ENCODE measurements at places on chromosomes 3 and 15. TPM values are rescaled to one million over a fixed set of nuclear protein-coding genes. Genes with fewer than 3 reads are reported as not detected.

The GASK1A gene
- total RNA-seq = 4.3 TPM

The MNS1 gene
- 0.27 TPM for total RNA-seq

The SLC27A2 gene
- total RNA-seq = 4.0 TPM

The ATP10A gene
- total RNA-seq = 0.81 TPM

The ZNF860 gene
- 2.5 TPM for total RNA-seq

The RNU5B-1 gene
- total RNA-seq = 20.8 TPM

The CMTM7 gene
- 8.9 TPM for total RNA-seq

The PRTG gene
- 51.6 TPM for total RNA-seq

The SLC2A2 gene
- total RNA-seq = 0.48 TPM

The ATP13A5 gene
- total RNA-seq = not detected

- no peaks in the 10 kb centered on the region for H3K27me3 ChIP-seq
- no peak for DNase-seq
- no peak overlapping the region for H3K4me3 ChIP-seq
- no peaks in the 10 kb centered on the region for H3K36me3 ChIP-seq
- peaks cover 7% of the 10 kb centered on the region for H3K4me1 ChIP-seq
These were observed 374.9 kb upstream of the TGFBR2 start for GRCh38 chr3:30231277-30232141.

DNA sequence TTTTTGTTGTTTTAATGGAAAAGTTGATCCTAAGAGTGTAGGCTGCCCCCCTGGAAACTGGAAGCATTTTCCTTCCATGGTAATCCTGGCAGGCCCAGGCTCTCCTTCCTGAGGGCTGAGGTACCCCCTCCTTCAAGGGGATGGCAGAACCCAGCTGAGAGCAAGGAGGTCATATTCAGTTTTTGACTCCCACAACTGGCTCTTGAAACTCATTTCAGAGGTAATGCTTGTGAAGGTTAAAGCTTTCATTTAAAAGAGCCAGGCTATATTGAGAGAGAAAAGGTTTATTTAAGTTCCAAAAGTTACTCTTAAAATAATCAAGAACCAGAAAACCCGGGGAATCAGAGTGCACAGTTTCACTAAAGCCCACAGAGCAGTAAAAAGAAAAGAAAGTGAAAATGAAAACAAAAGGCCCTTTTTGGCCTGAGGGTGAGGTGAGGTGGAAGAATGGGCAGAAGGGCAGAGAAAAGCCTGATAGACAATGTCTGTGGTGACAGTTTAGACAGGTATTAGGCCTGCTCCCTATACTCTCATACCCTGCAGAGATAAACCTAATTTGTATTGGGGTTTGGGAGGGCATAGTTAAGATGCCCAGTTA lies 47.0 kb upstream of the RBP1 start:
- peaks cover 4% of the 10 kb centered on the region for H3K27me3 ChIP-seq
- no peak overlapping the region for H3K4me3 ChIP-seq

DNA sequence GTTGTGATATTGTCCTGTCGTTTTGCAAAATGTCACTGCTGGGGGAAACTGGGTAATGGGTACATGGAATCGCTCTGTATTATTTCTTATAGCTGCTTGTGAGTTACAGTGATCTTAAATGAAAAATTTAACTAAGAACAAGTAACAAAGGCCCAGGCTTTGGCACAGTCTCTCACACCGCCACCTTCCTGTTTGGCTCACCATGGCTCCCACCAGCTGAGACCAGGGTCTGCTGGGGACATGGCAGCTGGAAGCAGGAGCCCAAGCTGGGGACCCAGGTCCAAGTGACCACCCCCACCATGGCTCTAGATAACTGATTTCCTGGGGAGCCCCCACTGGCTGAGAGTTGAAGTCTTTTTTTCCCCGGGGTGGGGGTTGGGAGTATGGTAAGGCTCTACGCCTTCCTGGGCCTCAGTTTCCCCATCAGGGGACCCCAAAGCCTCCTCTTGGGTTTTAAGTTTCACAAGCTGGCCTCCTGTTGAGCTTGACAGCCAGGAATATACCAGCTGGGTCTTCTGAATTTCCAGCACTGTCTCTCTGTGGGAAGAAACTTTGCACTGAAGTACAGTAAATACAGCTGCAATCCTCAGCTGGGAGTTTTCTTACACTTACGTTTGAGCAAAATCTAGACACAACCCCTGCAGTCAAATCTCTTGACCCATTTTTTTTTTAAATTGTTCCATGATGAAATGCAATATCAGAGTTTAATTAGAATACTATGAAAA lies 26.1 kb downstream of the ABTB1 start:
- no peak overlapping the region for H3K27ac ChIP-seq
- DNase-seq = no peak
- no peaks in the 10 kb centered on the region for H3K27me3 ChIP-seq
- H3K36me3 ChIP-seq = no peaks in the 10 kb centered on the region
- H3K4me1 ChIP-seq = no peaks in the 10 kb centered on the region

GRCh38 chr3:49173116-49173791 lies 1.9 kb downstream of the KLHDC8B start:
- DNase-seq = peak; percentile 81
- H3K4me1 ChIP-seq = peaks cover 16% of the 10 kb centered on the region
- peak overlapping the region; percentile 98 for H3K27ac ChIP-seq
- H3K27me3 ChIP-seq = no peaks in the 10 kb centered on the region
- peaks cover 26% of the 10 kb centered on the region for H3K36me3 ChIP-seq

DNA sequence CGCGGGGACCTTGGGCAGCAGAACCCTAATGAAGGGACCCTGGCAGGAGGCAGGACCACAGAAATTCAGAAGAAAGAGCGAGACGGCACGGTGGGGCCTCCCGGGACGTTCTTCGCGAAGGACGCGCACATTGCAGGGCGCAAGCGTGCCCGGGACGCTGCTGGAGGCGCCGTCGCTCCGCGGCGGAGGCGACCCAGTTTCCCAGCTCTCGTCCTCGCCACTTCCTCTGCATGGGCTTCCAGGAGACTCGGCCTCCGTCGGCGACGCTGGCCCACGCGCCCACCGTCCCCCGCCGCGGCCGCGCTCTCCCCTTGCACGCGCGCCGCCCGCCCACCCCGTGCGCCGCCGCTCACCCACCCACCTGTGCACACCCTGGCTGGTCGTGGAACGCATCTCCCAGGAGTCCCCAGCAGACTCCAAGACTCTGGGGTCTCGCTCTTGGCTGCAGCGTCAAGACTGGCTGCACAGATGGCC lies 31.8 kb upstream of the SMAD3 start:
- H3K4me1 ChIP-seq = peaks cover 5% of the 10 kb centered on the region
- H3K27ac ChIP-seq = peak overlapping the region; percentile 41
- peak overlapping the region; percentile 26 for H3K4me3 ChIP-seq
- H3K36me3 ChIP-seq = no peaks in the 10 kb centered on the region

- H3K4me3 ChIP-seq = no peak overlapping the region
- no peaks in the 10 kb centered on the region for H3K4me1 ChIP-seq
- no peaks in the 10 kb centered on the region for H3K36me3 ChIP-seq
- H3K27me3 ChIP-seq = no peaks in the 10 kb centered on the region
These were observed 32.0 kb upstream of the SEMA6D start for GRCh38 chr15:47685141-47685870.

DNA sequence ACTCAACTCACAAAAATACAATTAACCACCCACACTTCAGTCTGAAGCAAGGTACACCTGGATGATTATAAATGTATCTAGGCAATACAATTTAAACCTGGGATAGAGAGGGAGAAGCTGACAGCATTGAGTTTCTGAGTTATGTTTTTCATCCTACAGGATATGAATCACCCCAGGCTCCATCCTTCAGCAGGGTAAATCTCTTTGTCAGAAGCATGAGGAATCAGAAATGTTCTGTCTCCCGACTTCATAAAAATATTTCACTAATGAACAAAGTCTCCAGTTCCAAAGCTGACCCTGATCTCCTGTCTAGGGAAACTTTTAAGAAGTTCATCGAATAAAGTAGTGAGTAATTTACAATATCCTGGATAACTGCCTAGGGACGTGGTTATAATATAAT lies 25.5 kb upstream of the FRMD4B start:
- H3K4me1 ChIP-seq = no peaks in the 10 kb centered on the region
- no peak overlapping the region for H3K4me3 ChIP-seq
- no peaks in the 10 kb centered on the region for H3K27me3 ChIP-seq
- H3K36me3 ChIP-seq = no peaks in the 10 kb centered on the region

DNA sequence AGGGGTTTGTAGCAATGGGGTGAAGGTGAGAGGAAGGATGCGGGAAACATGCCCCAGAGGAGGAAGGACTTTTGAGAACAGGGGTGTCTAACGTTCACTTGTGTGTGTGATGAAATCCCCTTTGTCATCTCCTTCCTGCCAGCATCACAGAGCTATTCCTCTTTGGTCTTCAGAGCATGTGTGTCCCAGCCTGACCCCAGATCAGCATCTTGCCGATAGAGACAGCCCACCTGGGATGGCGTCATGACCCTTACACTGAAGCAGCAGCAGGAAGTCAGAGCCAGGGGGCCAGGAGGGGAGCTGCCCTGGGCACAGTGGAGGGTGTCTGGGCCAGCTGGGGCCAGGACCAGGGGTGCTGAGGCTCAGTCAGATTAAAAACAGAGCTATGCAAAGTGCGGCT lies 29.9 kb upstream of the GRIP2 start:
- no peak overlapping the region for H3K4me3 ChIP-seq
- no peak overlapping the region for H3K27ac ChIP-seq
- H3K27me3 ChIP-seq = no peaks in the 10 kb centered on the region
- H3K36me3 ChIP-seq = no peaks in the 10 kb centered on the region

- no peak overlapping the region for H3K27ac ChIP-seq
- H3K36me3 ChIP-seq = no peaks in the 10 kb centered on the region
- DNase-seq = peak; percentile 42
These were observed 242.1 kb upstream of the TLE3 start for GRCh38 chr15:70339571-70340493.
